ENCODE measurements at places on chromosomes 7 and 10.
A peak's percentile ranks its signal among the peaks of the same experiment; 100 is the strongest.

- no peak for DNase-seq
Measured at GRCh38 chr7:12930534-12930933, 243.1 kb downstream of the ARL4A start.

GRCh38 chr7:74682829-74683228 is 25.3 kb downstream of the GTF2I start:
- DNase-seq: no peak

GRCh38 chr10:133286366-133286765 is 9.7 kb upstream of the ADAM8 start:
- DNase-seq: no peak

DNA sequence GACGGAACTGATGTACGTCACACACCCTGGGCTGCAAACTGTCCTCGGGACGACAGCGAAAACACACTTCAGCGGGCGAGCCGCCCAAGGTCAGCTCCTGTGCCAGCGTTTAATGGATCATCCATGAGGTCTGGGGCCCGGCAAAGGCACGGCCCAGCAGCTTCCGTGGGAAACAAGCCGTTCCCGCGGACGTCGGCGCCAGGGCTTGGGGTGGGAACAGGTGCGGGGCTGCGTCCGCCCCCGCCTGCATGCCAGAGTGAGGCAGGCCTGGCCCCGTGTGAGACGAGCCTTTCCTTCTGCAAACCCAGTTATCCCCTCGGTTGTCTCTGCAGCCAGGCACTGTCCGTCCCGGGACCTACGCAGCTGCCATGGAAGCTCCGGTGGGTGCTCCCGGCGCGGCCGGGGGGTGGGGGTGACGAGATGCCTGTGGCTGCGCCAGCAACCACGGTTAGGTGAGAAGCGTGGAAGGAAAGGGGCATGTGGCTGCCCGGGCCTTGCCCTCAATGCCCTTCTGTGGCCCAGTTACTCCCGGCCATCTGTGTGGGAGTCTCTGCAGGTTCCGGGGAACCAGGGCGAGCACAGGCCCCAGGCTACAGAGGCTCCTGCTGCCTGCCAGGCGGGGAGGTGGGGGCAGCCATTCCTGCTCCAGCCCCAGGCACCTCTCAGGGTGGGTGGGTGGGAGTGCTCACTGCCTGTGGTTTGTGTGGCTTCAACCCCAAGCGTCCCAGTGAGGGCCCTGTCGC is 42.2 kb upstream of the PDGFA start:
- DNase-seq: no peak

- DNase-seq: no peak
Measured at GRCh38 chr10:95404462-95404858, 113.7 kb upstream of the PDLIM1 start.

DNA sequence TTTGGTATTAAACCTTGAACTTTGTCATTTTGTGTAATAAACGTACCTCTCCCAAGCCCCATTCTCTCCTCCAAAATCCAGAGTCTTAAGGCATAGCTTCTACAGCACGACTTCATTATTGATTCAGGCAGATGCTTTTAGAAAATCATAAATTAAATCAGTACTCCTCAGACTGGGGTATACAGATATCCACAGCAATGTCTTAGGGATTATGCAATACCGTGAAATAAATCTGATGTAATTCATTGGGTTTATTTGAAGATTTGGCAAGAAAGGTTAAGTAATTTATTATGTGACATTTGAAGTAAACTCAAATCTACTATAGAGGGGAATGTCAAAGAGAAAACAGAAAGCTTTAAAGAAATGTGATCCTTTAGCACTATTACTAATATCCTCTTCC is 246.1 kb upstream of the PLXDC2 start:
- no peak for DNase-seq

DNA sequence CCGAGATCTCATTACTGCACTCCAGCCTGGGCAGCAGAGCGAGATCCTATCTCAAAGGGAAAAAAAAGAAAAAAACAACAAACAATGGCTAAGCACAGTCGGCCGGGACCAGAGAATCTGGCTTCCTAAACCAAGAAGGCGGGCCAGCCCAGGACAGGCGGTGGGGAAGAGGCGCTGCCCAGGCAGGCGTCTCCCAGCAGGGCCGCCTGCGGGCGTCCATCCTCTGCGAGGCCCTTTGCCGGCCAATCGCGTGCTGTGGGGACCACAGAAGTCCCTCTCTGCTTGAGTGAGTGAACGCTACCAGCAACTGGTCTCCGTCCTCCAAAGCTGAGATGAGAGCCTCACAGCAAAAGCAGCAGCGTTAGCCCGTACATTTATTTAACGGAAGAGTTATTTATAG is 14.7 kb upstream of the BMS1 start:
- DNase-seq: no peak

GRCh38 chr10:48232717-48233447 is 41.6 kb downstream of the FRMPD2 start:
- no peak for DNase-seq

DNA sequence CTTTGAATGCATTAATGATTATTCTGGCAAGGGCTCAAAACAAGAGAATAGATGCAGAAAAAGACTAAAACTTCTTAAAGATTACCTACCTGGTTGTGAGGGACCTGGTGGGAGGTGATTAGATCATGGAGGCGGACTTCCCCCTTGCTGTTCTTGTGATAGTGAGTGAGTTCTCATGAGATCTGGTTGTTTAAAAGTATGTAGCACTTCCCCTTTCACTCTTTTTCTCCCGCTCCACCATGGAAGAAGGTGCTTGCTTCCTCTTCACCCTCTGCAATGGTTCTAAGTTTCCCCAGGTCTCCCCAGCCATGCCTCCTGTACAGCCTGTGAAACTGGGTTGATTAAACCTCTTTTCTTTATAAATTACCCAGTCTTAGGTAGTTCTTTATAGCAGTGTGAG is 226.6 kb downstream of the ARHGAP12 start:
- no peak for DNase-seq

DNA sequence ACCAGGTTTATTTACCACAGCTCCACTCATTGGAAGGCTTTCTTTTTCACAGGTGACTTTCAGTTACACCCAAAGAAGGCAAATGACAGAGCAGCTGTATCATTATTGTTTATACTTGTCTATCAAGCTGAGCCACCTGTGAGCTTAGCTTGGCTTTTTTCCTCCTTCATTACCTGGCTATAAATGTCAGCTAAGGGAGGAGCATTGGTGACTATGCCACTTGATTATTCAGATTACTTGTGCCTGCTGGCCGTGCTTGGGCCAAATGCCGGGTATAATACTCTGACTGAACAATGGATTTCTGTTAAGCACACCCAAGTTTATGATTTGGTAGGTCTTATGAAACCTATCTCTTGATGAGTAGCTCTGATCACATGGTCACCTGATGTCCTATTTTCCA is 9.9 kb upstream of the GNAT3 start:
- DNase-seq: no peak

DNA sequence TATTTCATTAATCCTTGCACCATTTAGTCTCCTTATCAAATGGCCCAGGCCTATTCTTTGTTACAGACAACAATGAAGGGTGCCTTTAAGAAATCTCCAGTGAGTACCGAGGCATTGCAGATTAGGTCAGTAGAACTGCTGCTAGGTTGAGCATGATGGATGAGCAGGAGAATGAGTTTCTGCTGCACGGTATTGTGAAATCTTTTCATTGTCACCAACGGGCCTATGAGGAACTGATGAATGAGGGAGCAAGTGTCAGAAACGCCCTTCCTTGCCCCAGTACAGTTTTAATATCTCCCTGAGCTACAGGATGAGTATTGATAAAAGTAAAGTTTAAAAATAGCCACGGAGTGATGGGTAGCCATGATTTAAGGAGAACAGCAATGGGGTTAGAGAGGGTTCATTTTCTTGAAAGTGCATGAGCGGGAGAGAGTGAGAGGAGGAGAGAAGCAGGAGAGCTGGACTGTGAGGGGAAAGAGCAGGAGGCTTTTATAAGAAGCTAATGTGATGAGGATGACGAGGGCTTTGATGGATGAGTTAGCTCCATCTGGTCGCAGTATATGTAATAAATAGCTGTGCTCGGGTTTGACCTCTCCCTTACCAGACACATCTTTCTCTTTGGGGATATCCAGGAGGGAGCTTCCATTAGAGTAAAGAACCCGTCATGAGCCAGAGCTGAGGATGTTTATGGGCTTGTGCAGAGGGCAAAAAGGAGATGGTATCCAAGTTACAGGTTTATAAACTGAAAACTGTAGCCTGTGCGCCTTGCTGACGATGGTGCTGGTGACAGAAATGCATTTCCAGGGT is 526.1 kb downstream of the LRMDA start:
- no peak for DNase-seq

DNA sequence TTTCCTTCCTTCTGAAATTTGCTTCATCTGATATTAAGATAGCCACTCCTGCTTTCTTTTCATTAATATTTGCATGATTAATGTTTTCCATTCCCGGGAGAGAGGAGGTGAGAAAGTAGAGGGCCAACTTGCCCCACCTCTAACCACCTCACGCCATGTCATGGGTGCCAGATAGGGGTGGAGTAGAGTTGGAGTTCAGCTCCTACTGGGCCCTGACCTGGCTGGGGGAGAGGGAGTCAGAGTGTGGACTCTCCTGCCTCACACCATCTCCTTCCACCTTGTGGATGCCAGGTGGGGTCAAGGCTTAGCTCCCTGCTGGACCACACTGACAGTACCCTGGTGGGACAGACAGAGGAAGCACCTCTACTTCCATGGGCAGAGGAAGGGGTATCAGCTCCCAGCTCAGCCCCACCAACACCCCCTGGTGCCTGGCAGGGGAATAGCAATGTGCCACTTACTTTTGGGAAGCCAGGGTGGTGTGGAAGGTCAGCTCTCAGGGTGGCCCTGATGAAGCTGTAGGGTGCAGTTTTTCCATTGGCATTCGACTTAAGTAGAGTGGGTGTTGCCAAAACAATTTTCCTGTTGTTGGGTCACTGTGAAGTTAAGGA is 28.0 kb downstream of the CHST12 start:
- no peak for DNase-seq

- no peak for DNase-seq
Measured at GRCh38 chr7:82859106-82859850, 303.4 kb downstream of the PCLO start.

GRCh38 chr10:124289851-124290795 is 128.6 kb downstream of the OAT start:
- peak; percentile 22 for DNase-seq

- DNase-seq: no peak
Measured at GRCh38 chr7:50771120-50772002, 11.3 kb downstream of the GRB10 start.

Data from NCI-H345 (cell line).